ENCODE measurements at places on chromosomes 13 and 19.

- DNase-seq, result peak; percentile 66
These were observed 36.4 kb upstream of the IGFL1 start for GRCh38 chr19:46192992-46193650.

DNA sequence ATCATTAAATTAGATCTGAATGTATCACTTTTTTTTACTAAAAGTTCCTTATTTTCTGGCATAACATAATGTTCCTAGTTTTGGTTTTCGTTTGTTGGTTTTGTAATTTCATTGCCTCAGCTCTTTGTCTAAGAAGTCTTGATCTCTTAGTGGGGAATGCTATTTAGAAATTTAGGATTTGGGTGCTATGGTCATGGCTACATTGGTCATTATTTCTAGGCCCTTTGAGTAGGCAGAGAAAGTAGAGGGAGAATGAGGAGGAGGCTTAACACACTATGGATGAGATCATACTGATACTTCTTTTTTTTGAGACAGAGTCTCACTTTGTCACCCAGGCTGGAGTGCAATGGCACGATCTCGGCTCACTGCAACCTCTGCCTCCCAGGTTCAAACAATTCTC lies 41.8 kb downstream of the PIBF1 start:
- DNase-seq, result no peak

GRCh38 chr19:44767295-44768180 lies 10.2 kb upstream of the CBLC start:
- no peak for DNase-seq

GRCh38 chr13:113283904-113284303 lies 13.1 kb upstream of the LAMP1 start:
- no peak for DNase-seq

GRCh38 chr13:40592035-40592434 lies 74.4 kb downstream of the FOXO1 start:
- no peak for DNase-seq

DNA sequence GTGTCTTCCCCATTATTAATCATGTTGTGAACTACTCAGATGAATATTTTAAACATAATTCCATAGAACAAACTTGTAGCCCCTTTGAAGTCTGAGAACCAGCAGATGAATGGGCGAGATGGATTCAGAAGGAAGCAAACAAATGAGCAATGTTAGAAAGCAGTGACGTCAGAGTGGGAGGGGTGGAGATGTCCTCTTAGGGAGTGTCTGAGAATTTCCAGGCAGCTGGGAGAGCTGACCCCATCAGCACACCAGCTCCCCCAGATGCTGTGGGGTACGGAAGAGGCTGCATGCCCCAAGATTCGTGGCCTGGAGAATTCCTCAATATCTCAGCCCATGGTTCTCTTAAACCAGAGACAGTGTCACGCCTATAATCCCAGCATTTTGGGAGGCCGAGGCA lies 68.6 kb downstream of the DPF1 start:
- no peak for DNase-seq

DNA sequence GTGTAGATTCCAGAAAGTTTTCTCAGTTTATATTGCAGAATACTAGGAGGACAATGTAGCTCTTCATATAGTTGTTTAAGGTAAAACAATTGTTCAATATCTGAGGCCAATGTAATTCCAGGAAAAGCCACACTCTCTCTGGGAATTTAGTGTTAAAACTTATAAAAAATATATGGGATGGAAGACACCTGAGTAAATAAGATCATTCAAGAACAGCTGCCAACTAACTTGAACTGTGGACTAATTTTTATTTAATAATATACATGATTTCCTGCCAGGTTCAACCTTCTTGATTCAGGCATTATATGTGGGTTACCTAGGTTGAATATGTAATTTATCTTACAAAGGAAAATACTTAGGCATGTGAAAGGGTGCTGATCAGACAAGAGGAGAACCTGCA lies 841.1 kb upstream of the PRR20A start:
- DNase-seq, result no peak

GRCh38 chr19:39314016-39314728 lies 6.5 kb downstream of the LRFN1 start:
- DNase-seq, result no peak

GRCh38 chr19:18456974-18457373 lies 19.0 kb upstream of the ISYNA1 start:
- no peak for DNase-seq

- no peak for DNase-seq
These were observed 77.8 kb upstream of the SLAIN1 start for GRCh38 chr13:77619655-77620054.

GRCh38 chr13:91058066-91058465 lies 289.4 kb upstream of the MIR17HG start:
- no peak for DNase-seq

- no peak for DNase-seq
These were observed 12.5 kb downstream of the AP1M1 start for GRCh38 chr19:16210168-16210567.

DNA sequence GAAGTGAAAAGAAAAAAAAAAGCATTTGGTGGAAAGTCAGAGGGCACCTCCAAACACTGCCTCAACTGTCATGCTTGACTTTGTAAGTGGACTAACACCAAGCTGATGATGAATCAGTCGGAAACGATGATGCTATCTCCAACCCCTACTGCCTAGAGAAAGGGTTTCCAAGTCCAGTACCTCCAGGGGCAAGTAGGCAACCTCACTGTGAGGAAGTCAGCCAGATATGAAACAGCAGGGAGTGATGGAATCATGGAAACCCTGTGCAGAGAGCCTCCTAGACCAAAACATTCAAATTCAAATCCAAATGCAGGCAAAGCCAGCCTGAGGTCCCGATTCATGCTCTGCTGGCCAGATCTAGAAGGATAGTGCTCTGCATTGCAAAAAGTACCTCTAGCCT lies 100.9 kb upstream of the SERP2 start:
- DNase-seq, result peak; percentile 8

DNA sequence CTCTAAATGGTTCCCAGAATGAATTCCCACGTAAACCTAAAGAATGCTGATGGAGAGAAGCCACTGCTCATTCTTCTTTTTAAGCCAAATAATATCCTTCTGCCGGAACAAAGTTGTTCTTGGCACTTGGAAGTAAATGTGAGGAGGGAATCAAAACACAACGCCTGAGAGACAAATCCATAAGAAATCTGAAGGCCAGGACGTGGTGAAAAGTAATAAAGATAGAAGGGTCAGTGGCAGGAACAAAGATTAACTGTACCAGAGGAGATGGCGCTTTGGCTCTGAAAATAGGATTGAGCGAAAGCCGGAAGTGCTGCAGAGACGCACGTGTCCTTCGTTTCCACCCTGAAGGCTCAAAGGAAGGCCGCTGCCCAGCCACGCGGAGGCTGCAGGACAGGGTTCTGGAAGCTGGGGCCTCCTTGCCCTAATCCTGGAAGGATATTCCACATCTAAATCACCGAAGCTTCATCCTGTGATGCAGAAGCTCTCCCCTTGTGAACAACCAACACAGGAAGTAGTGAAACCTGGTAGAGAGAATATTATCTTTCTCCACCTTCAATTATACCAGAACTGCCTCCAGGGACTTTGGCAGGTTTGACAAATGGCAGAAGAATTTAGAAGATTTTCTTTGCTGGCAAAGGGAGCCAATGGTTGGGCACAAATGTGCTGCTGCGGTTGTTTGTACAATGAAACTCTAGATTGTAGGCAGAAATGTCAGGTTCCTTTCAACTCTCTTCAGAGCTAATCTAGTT lies 214.6 kb upstream of the SERP2 start:
- DNase-seq, result no peak

DNA sequence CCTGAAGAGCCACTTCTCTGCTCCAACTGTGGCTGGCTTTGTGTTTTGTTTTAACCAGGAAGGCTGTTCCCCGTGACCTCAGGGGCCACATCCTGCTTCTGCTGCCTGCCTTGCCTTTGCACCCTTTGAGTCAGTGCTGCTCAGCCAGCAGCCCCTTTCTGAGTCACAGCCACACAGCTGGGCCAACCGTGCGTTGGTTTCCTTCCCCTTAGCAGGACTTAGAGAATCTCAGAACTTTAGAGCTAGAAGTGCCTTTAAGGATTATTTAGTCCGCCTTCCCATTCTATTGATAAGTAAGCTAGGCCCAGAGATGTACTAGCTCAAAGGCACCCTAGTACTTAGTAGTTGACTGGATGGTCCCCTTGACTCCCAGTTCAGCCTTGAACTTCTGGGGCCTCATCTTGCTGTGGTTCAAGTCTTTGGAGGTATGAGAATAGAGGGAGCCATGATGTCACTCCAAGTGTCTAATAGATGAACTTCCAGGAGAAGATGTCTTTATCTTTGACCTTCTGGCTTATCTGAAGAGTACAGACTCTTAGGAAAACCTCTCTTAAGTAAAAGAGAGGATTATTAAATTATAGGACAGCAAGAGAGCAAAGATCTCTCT lies 8.0 kb downstream of the RGCC start:
- peak; percentile 70 for DNase-seq

- no peak for DNase-seq
These were observed 5.0 kb upstream of the PTGER1 start for GRCh38 chr19:14479975-14480699.

GRCh38 chr19:4922530-4923275 lies 13.4 kb downstream of the UHRF1 start:
- DNase-seq, result no peak

DNA sequence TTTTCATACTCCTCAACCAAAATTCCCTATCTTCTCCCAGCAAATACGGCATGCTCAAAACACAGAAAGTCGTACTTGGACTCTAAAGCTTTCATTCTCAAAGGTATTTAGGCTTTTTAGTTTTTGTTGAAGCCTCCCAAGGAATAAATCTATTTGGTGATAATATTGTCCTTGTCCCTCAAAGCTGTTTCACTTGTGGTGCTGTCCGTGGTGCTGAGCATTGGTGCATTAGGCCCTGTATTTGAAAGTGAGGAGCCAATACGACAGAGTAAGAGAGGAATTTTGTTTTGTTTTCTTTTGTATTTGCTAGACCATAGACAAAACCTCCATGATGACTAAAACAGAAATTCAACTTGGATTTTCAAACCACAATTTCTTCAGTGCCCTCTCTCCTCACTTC lies 3.2 kb upstream of the LGALS13 start:
- DNase-seq, result peak; percentile 8

DNA sequence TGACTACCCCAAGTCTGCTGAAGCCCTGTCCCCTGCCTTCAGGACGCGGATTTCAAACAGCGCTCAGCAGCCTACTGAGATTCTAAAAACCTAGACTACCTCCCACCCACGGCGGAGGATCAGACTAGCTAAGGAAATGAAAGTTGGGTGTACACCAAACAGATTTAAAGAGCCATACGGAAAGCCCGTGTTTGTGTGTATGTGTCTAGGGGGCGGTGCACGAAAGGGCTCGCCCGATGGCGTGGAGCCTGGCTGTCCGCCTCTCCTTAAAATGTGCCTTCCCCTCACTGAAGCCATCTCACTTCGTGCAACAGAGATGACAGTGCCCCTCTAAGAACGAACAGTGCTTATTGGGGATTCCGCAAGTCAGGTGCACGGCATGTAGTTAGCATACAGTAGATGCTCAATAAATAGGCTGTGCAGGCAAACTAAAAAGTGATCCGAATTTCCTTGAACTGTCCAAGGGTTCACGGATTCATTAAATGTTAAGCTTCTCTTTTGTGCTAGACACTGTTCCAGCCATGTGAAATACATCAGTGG lies 639 bp downstream of the LENG1 start:
- DNase-seq, result no peak

DNA sequence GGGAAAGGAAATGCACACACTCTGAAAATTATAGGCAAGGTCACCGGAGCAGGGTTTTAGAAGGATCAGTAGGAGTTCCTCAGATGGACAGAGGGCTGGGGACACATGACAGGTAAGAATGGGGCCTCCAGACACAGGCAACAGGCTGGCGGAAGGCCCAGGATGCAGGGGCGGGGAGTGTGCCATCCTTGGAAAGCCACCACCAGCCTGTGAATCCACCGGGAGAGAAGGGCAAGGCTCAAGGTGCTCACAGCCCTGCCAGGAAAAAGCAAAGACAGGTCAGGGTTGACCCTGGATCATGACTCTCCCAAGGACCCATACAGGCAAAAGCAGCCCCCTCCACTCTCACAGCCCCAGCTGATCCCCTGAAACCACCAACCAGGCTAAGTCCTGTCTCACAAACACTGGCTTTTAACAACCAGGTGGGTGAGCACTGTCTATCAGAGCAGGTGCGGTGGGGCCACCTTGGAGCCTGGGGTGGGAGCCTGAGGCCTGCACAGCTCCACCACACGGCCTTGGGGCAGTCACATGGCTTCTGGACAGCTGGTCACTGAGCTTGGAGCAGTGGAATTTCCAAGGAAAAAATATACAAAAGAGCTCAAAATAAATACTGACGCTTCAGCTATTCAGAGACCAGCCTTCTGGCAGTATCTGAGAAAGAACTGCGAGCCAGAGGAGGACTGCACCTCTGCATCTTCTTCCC lies 35.2 kb upstream of the ISYNA1 start:
- DNase-seq, result no peak

DNA sequence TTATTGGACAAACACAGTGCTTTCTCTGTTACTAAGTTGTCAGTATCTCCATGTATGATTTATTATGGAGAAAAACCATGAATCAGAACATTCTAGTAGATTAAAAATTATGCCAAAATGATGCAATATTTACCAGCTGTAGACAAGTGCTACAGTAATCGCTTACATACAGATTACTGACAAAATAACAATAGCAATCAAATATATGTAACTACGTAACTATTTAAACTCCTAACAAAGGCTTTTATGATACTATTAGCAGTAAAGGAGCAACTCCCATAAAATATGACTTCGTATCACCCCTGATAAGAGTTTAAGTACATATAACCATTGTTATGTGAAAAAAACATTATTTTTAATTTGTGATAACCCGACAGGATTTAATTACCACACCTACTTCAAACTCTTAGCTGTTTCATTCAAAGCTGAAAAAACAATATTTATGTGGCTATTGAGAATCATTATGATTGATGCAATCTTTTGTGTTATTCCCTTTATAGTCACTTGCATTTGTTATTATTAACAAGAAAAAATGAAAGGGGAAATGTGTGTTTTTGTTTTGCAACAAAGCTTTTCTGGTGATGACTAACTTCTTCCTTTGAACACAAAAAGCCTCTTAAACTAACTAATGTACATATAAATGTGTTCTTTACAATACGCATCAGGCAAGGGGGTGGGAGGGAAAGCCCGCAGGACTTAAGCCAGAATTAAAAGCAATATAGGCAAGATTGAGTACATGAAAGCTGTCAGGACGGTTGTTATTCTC lies 147.4 kb downstream of the ABCC4 start:
- DNase-seq, result peak; percentile 10

DNA sequence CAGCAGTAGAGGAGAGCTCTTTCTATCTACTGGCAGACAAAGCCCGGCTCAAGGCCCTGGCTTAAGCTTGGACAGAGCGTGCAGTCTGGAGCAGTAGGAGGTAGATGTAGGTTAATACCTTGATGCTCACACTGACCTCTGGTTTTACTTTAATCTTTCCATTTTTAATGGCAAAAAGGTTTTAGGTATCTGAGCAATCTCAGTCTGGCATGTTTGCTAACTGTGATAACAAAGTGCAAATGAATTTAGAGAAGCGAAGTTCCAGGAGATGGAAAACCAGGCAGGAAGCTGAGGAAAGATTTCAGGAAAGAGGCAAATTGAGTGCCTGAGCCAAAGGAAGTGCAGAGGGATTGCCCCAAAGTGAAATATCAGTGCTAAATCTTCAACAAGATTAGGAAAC lies 356.6 kb downstream of the FOXO1 start:
- no peak for DNase-seq

Data from AG10803 (cell line).